ENCODE measurements at places on chromosomes 4 and X.

- H3K4me3 ChIP-seq = no peak overlapping the region
- H3K27me3 ChIP-seq = no peaks in the 10 kb centered on the region
- H3K27ac ChIP-seq = no peak overlapping the region
- no peaks in the 10 kb centered on the region for H3K4me1 ChIP-seq
- no peak for DNase-seq
These were observed 1475.5 kb upstream of the AGA start for GRCh38 chr4:178917756-178918155.

- no peaks in the 10 kb centered on the region for H3K27me3 ChIP-seq
- H3K4me3 ChIP-seq = no peak overlapping the region
- no peaks in the 10 kb centered on the region for H3K4me1 ChIP-seq
- no peak overlapping the region for H3K27ac ChIP-seq
- H3K36me3 ChIP-seq = no peaks in the 10 kb centered on the region
These were observed 238.7 kb downstream of the GASK1B start for GRCh38 chr4:157934151-157934550.

GRCh38 chr4:16250661-16251365 lies 24.5 kb upstream of the TAPT1 start:
- no peak overlapping the region for H3K27ac ChIP-seq
- no peak for DNase-seq
- H3K27me3 ChIP-seq = no peaks in the 10 kb centered on the region
- no peaks in the 10 kb centered on the region for H3K4me1 ChIP-seq

- H3K27ac ChIP-seq = no peak overlapping the region
- no peak for DNase-seq
- H3K4me3 ChIP-seq = no peak overlapping the region
- H3K4me1 ChIP-seq = no peaks in the 10 kb centered on the region
These were observed 38.7 kb upstream of the SH3RF1 start for GRCh38 chr4:169309326-169309967.

- no peaks in the 10 kb centered on the region for H3K4me1 ChIP-seq
- no peaks in the 10 kb centered on the region for H3K36me3 ChIP-seq
- H3K27me3 ChIP-seq = no peaks in the 10 kb centered on the region
These were observed 7.3 kb downstream of the SUV39H1 start for GRCh38 chrX:48703642-48704481.

DNA sequence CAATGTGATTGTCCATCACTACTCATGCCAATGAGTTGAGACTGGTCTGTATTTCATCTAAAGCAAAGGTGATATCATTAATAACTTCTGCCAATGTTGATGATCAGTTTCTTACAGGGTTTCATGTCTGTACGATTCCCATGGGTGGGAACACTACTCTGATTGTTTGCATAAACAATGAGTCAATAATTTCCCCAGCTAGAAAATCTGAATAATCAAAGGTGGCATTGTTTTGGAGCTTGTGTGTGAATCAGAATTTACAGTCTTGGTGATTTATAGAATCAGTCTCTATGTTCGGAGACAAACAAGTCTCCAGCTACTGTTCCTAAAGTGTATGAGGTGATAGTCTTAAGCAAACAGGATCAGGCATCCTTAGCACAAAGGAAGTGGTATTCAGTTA lies 35.5 kb upstream of the PARM1 start:
- no peaks in the 10 kb centered on the region for H3K4me1 ChIP-seq
- DNase-seq = no peak
- no peaks in the 10 kb centered on the region for H3K36me3 ChIP-seq
- no peak overlapping the region for H3K27ac ChIP-seq

DNA sequence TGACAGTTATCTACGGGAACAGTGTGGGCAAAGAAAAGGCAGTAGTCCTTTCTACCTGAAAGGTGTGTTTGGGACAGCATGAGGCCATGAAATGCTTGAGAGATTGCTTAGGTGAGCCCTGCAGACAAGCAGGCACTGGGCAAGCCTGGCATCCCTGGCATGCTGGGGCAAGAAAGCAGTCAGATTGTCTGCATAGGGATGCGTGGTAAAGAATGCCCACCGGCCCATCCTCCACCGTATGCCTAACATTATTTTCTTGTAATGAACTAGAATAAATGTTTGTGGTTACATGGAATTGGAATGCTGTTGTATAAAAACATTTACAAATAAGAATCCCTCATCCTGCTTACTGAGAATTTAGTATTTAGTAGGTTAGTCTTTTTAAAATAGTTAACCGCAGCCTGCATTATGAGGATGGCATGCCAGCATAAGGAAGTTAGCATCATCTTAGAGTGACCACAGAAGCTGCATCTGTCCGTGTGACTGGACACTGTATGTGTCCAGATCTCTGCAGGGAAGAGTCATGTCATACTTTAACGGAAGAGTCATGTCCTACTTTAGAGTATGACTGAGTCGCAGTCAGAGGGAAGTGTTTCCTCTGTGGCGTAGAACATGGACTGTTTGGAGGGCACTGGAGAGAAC lies 18.9 kb downstream of the ZBTB49 start:
- peaks cover 5% of the 10 kb centered on the region for H3K36me3 ChIP-seq
- H3K27me3 ChIP-seq = no peaks in the 10 kb centered on the region
- H3K4me3 ChIP-seq = no peak overlapping the region
- H3K4me1 ChIP-seq = no peaks in the 10 kb centered on the region
- no peak for DNase-seq

GRCh38 chr4:73988061-73988460 lies at the start of gene PPBP:
Gene PPBP, minus strand, starts transcription at chr4:73988190. Its CDS starts 87 bp downstream, at chr4:73988103.
- no peaks in the 10 kb centered on the region for H3K27me3 ChIP-seq
- no peak within 1 kb of the TSS for H3K27ac ChIP-seq
- no peak for DNase-seq
- no peaks in the 10 kb centered on the region for H3K36me3 ChIP-seq
- no peak within 1 kb of the TSS for H3K4me3 ChIP-seq
- H3K4me1 ChIP-seq = no peaks in the 10 kb centered on the region

DNA sequence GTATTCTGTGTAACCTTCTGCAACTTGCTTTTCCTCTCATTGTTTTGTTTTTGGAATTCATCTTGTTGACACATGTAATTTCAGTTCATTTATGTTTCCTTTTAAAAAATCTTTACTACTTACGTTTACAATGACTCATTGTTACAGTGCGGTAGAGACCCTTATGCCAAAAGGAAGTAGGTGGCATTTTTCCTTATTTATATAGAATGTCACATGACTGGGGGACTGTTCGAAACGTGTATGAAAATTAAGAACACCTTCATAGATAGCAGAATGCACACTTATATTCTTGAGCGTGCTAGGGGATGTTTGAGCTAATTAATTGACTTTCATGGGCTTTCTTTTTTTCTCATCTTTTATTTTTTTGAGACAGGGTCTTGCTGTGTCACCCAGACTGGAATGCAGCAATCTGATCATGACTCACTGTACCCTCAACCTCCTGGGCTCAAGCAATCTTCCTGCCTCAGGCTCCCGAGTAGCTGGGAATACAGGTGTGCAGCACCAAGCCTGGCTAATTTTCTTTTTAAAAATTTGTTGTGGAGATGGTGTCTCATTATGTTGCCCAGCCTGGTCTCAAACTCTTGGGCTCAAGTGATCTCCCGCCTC lies 7.3 kb downstream of the REPS2 start:
- H3K27me3 ChIP-seq = no peaks in the 10 kb centered on the region
- DNase-seq = no peak
- H3K4me3 ChIP-seq = no peak overlapping the region
- H3K36me3 ChIP-seq = no peaks in the 10 kb centered on the region
- no peak overlapping the region for H3K27ac ChIP-seq

- no peaks in the 10 kb centered on the region for H3K4me1 ChIP-seq
- no peaks in the 10 kb centered on the region for H3K36me3 ChIP-seq
- H3K27me3 ChIP-seq = no peaks in the 10 kb centered on the region
- H3K27ac ChIP-seq = no peak overlapping the region
These were observed 6.5 kb upstream of the SMARCA1 start for GRCh38 chrX:129529685-129530281.

Data from SJCRH30 (cell line).